GM04504 (cell line): ENCODE measurements at places on chromosomes 5 and 9.

DNA sequence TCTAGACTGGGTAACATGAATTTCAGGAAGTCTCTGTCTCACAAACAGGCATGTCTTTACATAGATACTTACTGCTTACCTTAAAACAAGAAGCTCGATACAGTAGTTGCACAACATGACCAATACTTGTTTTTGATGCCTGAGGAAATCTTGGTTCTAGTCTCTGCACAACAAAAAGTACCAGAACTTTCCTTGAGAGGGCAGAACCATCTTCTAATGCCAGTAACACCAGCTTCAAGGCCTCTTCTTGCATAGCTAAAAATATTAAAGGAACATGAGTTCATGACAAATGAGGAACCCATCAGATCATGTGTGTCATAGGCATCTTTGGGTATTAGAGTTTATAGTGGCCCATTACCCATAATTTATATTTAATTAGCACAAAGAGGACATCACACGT lies 22.0 kb downstream of the RC3H2 start:
- DNase-seq = no peak

- DNase-seq = peak; percentile 86
Observed at GRCh38 chr5:78610163-78610583, 38.4 kb downstream of the LHFPL2 start.

DNA sequence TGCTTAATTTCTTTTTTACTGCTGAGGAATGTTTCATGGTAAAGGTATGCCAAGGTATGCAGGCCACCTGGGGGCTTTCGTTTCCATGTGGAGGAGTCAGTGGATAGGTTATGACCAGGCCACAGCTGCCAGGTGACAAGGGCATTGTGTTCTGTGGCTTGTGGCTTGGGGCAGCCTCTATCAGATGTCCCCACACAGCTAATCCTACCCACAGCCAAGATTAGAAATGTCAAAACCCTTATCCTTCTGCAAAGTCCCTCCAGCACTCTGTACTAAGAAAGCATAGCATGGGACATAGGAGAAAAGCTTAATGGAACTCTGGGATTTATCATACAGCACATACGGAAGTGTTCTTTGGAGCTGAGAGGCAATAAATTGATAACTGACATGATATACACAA lies 171.2 kb upstream of the S1PR3 start:
- no peak for DNase-seq

- no peak for DNase-seq
Observed at GRCh38 chr9:122342323-122343050, 28.3 kb upstream of the PTGS1 start.

GRCh38 chr9:137784641-137785513 lies 92.7 kb upstream of the CACNA1B start:
- no peak for DNase-seq

GRCh38 chr5:108432024-108432423 lies 50.1 kb upstream of the FBXL17 start:
- peak; percentile 14 for DNase-seq

- DNase-seq = no peak
Observed at GRCh38 chr5:150189728-150190502, at the start of gene SLC6A7. TSS of gene SLC6A7 (plus strand) at chr5:150190062. CDS start at chr5:150190328, 266 bp downstream.

DNA sequence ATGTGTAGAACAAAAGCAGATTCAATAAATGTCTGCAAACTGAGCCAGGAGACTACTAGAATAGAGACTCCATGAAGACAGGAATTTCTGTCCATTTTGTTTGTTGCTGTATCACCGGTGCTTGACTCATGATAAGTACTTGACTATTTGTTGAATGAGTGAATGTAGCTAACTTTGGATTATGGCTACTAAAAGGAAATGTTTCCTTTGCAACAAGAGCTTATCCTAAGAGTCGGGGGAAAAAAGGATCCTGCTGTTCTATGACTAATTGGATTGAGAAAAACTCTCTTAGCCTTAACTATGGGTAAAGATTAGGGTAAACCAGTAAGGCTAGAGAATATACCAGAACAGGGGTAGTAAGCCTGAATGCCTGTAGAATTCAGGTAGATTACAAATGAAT lies 3.5 kb downstream of the PAIP1 start:
- DNase-seq = no peak

GRCh38 chr5:57172466-57173318 lies 1.2 kb upstream of the GPBP1 start:
- no peak for DNase-seq

GRCh38 chr5:172266676-172267092 lies 16.9 kb downstream of the UBTD2 start:
- DNase-seq = no peak

DNA sequence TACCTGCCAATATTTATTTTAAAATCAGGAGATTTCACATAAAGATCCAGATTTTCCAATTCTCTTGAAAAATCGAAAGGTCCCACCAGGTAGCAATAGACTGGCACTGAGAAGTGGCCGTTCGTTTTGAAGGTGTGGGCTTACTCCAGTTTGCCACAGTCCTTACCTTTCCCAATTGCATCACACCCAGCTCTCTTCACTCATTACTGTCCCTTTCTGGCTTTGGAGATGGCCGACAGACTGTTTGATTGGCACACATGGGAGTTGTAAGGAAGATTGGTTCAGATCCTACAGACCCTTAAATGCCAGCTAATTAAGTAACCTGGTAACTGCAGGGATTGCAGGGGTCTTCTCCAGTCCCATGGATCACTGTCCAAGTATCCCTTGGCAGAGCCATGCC lies 68.7 kb upstream of the LARP1 start:
- DNase-seq = no peak

DNA sequence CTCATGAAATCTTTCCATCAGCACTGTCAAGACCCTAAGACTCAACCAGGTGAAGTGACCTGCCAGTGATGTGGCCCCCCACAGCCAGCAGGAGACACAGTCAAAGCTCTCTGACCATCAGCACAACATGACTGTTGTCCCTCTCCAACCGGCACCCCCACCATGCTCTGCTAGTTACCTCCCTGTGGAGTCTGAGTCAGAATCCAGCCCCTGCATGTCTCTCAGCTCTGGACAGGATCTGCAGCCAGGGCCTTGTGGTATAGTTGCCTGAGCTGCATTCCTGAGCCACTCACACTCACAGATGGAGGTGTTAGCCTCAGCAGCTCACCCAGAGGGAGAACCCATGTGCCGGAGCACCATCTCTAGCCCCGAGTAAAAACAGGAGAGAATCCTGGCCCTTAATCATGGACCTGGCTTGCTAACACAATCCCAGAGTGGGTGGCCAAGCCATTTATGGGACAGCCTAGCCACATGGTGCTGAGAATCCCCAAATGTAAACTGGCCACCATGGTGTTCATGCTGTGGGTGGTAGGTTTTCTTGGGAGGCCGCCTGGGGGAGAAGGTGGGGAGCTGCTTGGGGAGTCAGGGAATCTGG lies 237.8 kb downstream of the PAPPA start:
- DNase-seq = peak; percentile 55

GRCh38 chr5:54804521-54804920 lies 180.9 kb downstream of the ESM1 start:
- no peak for DNase-seq

- no peak for DNase-seq
Observed at GRCh38 chr5:51214746-51215145, 168.5 kb upstream of the ISL1 start.

GRCh38 chr5:77999399-77999798 lies 223.3 kb upstream of the TBCA start:
- no peak for DNase-seq

GRCh38 chr9:13896922-13897835 lies 416.8 kb downstream of the NFIB start:
- DNase-seq = no peak

GRCh38 chr5:120465436-120465961 lies 1.4 kb downstream of the PRR16 start:
- peak; percentile 38 for DNase-seq

GRCh38 chr5:9483243-9483642 lies 62.6 kb downstream of the SEMA5A start:
- no peak for DNase-seq

DNA sequence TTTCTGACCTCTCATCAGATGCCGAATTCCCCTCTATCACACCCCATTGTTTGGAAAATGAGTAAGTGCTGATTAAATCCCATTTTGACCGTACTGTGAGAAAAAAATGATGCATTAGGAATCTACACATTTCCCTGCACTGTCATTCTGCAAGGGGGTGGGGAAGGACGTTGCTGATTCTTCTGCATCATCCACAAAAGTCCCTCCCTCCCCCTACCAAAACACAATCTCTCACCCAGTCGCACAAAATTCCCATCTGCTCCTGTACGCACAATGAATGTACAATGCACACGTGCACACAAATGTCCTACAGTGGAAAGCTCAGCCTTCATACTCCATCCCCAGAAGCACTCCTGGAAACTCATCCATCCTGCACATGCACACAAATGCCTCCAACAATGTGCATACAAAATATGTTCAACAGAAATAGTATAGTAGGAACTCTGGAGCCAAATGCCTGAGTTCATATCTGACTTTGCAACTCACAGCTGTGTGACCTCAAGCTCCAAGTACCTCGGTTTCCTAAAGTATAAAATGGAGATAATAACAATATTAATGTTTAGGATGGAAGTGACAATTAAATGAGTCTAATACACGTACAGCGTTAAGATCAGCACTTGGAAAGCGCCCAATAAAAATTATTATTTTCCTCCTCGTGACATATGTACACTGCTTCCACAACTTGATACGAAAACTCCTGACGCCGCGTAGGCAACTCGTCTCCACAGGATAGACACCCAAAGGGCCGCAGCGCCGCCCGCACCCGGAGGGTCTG lies 809 bp downstream of the TNIP1 start:
- no peak for DNase-seq
